ENCODE measurements at places on chromosomes 6 and 20.

- DNase-seq = no peak
Measured at GRCh38 chr6:102417368-102417998, 1024.0 kb downstream of the GRIK2 start.

GRCh38 chr6:15513131-15513771 is 149.6 kb downstream of the DTNBP1 start:
- DNase-seq = no peak

GRCh38 chr6:121531658-121532169 is 96.3 kb downstream of the GJA1 start:
- no peak for DNase-seq

GRCh38 chr6:108157981-108158525 is 7.8 kb upstream of the NR2E1 start:
- DNase-seq = no peak

GRCh38 chr6:110063594-110064263 is 85.6 kb downstream of the GPR6 start:
- no peak for DNase-seq

GRCh38 chr20:62695448-62696414 is 12.9 kb upstream of the NTSR1 start:
- DNase-seq = no peak

DNA sequence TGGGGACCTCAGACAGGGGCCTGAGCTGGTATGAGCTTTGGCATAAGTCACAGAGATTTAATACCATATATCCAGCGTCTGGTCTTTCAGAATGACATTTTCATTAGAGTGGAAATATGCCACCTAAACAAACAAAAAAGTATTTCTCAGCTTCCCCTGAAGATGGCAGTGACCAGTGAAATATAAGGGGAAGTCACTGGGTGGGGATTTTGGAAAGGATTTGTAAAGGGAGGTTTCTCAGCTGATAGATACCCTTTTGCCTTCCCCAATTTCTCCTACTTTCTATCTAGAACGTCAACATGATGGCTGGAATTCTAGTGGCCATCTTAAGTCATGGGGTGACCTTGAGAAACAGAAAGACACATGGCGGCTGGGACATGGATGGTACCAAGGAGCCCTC is 137.7 kb upstream of the LRFN2 start:
- no peak for DNase-seq

DNA sequence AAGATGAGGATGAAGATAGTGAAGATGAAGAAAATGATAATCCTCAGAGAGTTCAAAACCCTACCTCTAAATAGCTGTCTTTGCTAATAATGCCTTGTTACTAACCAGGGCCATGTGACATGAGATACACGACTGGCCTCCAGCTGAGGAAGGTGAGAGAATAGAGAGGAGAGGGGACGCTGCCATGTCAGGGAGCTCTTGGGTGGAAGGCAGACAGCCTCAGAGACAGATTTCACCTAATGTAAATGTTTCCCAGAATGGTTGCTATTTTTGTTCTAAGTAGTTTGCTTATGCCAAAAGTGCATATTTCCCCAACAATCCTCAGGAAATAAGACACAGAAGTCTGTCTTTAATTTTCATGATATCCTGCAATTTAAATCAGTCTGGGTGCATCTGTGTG is 138.4 kb downstream of the ELOVL4 start:
- DNase-seq = no peak

GRCh38 chr20:6802227-6802626 is 34.7 kb downstream of the BMP2 start:
- no peak for DNase-seq

- no peak for DNase-seq
Measured at GRCh38 chr6:167988945-167989841, 8.3 kb upstream of the KIF25 start.

DNA sequence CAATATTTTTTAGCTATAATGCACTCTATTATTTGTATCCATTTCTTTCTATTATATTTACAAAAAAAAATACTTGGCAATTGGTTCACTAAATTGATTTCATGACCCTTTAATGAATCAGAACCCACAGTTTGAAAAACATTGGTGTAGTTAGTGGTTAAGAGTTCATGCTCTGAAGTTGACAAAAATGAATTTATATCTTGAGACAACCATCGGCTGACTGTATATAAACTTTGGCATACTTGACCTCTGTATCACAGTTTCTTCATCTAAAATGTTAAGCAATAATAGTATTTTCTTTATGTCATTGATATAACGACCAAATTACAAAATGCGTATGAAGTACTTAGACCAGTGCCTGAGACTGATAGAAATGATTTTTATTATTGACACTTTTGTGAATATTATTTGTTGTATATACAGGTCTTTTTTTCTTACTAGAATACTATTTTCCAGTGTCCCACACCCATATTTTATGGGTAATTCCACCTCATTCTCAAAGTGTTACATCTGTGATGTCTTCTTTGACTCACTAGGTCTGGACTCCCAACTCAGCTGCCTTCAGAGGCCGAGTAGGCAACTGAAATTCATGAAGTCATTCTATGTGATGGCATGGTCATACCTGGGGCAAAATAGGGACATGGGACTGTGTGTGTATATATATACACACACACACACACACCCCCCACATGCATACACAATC is 459.2 kb downstream of the RFPL4B start:
- DNase-seq = no peak

DNA sequence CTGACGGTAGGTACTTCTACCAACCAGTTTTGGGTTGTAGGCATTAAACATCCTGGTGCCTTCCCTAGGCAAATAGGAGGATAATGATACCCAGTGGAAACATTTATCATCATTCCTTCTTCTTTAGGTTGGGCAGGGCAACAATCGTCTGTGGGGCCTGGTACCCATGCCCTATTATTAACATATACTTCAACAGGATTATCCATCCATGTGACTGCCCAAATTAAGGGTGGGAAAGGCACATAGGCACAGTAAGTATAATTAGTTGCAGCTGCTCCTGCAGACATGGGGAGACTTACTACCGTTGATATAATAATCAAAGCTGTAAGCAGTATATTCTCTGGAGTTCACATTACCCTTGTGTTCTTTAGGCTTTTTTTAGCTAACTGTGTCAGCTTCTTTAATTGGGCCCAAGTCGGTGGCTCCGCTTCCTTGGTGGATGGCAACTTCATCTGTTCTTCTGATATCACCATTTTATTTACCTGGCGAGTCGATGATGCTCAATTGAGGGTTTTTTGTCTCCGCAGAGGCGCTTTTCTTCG is 16.8 kb downstream of the RPL7L1 start:
- DNase-seq = no peak

GRCh38 chr6:151119823-151120524 is 119.8 kb upstream of the AKAP12 start:
- DNase-seq = no peak

- no peak for DNase-seq
Measured at GRCh38 chr6:131013495-131013894, 49.5 kb downstream of the EPB41L2 start.

DNA sequence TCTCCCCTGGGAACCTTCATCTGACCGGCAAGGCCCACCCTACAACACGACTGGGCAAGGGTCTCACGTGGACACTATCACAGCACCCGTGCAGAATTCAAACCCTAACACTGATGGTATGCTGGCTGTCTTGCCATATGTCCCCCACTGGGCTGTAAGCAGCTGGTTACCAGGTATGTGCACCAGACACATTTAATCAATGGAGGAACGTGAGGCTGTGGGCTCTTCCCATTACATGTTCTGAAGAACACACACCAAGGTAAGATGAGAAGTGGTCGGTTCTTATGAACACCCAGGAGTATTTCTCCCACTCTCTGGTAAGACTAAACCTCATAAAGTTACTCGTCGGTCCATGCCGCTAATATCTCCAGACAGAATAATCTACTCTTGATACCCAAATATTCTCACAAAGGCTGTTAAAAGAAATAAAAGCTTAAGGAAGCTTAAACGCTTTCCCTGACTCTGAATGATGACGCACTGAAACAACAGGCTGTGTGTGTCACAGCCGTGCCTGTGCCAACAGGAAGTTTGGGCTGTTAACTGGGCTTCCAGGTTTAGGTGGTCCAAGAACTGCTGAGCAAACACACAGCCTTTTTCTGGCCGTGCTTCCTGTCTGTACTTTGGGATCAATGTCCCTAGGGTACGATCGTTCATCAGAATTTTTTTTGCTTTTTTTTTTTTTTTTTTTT is 75.3 kb downstream of the SLC23A2 start:
- DNase-seq = no peak

GRCh38 chr20:58646703-58647102 is 4.4 kb upstream of the STX16 start:
- no peak for DNase-seq

DNA sequence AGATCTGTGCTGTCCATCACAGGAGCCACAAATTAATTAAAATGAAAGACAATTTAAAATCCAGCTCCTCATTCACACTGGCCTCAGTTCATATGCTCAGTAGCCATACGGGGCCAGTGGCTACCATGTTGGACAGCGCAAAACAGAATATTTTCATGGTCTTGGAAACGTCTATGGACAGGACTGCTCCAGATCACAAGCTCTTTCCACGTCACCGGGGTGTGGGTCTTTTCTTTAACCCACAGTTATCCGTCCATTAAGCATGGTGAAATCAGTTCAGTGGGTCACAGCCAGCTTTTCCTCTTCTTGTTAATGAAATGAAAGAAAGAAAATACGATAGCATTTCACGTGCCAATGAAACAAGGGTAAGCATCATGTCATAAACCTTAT is 24.1 kb downstream of the GFOD1 start:
- DNase-seq = no peak

- no peak for DNase-seq
Measured at GRCh38 chr6:68639211-68639610, 4.1 kb downstream of the ADGRB3 start.

GRCh38 chr20:60895363-60896079 is 356.5 kb upstream of the CDH4 start:
- no peak for DNase-seq

GRCh38 chr6:169499848-169500247 is 202.0 kb downstream of the WDR27 start:
- no peak for DNase-seq

DNA sequence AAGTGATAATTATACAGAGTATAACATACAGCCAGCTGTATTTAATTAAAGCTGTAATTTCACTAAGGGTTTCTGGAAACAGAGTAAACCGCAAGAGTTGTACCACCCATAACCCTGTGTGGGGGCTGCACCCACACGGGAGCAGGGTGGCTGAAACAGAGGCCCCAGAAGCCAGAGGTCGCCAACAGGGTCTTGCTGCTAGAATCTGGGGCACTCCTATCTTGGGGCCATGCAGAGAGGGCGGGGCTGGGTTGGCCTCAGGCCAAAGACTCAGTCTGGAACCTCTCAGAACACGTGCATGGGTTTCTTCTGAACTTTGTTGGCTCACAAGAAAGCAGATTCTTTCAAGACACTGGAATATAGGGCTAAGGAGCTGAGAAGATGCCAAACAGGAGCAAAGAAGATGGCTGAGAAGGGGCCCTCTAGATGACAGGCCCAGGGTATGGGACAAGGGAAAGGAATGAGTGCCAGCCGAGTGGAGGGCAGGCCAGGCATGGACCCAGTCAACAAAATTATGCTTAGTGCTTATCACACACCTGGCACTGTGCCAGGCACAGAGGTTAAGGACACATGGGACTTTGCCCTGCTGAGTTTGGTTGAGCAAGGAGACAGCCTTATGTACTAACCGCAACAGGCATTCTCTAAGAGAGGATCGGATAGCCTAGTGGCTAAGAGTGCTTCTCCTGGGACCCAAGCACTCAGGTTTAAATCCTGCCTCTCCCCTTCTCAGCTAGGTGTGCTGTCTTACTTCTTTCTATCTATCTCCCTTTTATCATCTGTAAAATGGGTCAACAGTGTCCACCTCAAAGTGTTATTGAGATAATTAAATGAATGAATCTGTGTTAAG is 96.6 kb upstream of the FOXP4 start:
- peak; percentile 29 for DNase-seq

DNA sequence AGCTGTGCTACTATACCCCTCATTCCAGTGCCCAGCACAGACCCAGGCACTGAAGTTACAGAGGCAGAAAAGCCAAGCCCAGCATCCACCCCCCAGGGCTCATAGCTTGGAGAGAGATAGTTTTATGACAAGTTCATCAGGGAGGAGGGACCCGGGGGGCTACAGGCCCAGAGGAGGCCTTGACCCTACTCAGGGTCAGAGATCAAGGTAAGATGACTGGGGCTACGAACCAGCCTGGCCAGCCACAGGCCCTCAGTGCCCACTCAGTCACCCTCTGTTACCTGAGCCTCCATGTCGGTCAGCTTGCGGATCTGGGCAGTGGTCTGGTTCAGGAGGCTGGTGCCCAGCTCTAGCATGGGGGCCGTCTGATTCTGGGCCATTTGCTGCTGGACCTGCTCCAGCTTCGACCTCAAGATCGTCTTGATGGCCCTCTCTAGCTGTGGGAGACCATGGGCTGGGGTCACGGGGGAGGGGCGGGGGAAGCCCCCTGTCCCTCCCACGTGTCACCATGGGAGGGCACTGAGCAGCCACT is 26.1 kb downstream of the ANGPT4 start:
- no peak for DNase-seq

DNA sequence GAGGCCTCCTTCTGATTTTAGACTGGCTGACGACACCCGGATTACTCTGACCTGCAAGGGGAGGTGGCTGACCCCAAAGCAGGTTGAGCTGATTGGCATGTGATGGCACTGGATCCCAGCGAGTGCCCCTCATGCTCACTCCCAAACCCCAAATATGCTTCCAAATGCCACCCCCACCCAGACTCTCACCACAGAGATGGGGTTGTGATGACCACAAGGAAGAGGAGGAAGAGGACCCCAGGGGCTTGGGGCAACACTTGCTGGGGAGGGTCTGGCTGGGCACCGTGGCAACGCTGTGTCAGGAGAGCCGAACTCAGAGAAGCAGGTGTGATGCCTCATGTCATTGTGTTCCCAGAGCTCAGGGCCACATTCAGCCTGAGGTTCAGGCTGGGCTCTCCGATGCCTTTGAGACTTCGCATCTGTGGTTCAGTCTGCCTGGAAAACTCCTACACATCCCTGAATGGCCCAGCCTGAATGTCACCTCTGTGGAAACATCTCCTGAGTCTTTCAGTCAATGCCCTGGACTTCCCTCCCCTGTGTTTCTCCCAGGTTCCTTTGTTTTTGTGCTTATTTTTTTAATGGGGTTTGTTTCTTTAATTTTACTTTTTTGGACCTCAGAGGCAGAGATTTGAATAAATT is 169.1 kb upstream of the PMEPA1 start:
- no peak for DNase-seq

- DNase-seq = no peak
Measured at GRCh38 chr6:140343128-140343527, 968.7 kb upstream of the CITED2 start.

DNA sequence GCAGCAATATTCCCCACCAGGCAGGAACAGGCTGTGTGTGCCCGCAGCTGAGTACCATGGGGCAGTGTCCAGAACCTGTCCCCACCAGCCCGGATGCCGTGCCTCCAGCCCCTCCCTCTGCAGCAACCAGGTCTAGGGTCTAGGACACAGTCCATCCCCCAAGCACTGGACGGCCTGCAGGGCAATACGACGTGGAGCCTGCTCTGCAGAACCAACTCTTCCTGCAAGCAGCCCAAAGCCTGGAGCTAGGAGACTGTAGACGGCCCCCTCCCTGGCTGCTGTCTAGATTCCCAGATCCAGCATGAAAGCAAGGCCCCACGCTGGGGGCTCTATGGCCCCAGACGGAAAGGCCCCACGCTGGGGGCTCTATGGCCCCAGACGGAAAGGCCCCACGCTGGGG is 128.2 kb upstream of the AFDN start:
- DNase-seq = no peak
